ENCODE measurements at places on chromosomes 16 and 17.

DNA sequence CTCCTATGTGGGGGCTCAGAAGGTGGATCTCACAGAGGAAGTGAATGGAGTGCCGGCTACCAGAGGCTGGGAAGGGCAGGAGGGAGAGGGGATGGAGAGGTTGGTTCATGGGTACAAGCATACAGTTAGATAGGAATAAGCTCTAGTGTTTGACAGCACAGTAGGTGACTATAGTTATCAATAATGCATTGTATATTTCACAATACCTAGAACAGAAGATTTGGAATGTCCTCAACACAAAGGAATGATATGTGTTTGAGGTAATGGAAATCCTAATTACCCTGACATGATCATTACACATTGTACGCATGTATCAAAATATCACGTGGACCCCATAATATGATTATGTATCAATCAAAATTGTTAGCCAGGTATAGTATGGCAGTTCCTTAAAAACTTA, 38.9 kb upstream of the MED9 start:
- DNase-seq, result no peak

GRCh38 chr16:4661661-4662060, 31.7 kb upstream of the NUDT16L1 start:
- no peak for DNase-seq

DNA sequence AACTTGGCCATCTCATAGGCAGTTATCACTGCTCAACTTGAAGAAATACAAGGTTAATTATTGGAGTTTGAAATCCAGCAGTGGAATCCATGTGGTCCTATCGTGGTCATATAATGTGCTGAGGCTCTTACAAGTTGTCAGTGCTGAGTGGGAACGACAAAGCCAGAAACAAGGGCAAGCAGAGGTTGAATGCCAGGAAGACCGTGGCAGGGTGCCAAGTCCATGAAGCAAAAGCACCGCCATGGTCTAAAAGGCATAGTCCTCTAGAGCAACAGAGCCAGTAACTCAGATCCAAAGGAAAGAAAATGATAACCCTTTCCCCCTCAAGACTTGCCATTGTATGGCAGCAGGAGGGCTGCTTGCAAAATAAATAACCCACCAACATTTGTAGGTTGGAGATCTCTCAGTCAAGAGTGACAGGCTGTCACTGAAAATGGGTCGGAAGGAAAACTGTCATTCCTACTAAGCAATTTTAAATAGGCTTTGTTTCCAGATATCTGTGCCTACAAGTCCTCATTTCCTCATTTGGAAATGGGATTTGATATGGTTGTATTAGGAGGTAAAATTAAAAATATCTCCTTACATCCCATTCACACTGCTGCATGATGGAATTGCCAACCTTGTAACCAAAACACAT, 36.4 kb upstream of the HSBP1 start:
- DNase-seq, result no peak

DNA sequence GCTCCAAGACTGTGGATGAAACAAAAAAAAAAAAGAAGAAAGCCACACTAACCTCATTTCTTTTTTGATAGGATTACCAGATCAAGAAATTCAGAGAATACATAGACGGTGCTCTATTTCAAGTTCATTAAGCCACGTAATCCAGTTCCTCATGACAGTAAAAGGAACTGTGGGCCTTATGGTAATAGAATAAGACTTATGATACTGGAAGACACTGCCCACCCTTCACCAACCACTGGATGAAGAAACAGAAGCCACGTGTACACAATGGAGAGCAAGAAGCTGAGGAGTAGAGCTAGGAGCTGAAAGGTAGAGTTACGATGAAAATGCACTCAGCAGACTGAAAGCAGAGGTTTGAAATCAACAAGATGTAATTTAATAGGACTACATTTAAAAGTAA, 11.2 kb downstream of the NCBP3 start:
- no peak for DNase-seq

GRCh38 chr16:4140652-4141051, 24.4 kb upstream of the ADCY9 start:
- no peak for DNase-seq

DNA sequence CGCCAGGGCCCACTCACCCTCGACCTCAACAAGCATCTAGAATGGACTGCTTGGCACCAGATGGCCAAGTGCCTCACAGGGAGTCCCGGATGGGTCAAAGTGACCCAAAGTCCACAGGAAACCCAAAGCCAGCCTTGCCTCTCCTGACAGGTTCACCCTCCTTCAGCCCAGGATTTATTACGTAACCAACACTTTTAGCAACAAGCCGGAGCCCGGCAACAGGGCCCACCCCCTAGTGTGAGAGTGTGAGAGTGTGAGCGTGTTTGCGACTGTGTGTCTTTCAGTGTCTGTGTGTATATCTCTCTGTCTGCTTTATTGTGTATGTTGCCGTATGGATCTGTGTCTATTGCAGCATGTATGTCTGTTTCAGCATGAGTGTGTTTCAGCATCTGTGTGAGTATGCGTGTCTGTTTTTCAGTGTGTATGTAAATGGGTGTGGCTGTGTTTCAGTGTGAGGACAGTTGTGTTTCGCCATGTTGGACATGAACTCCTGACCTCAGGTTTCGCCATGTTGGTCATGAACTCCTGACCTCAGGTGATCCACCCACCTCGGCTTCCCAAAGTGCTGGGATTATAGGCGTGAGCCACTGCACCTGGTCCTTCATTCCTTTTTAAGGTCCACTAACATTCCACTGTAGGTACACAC, 13.7 kb upstream of the PEMT start:
- DNase-seq, result no peak

GRCh38 chr16:19883966-19884485, 622 bp downstream of the GPRC5B start:
- DNase-seq, result no peak

DNA sequence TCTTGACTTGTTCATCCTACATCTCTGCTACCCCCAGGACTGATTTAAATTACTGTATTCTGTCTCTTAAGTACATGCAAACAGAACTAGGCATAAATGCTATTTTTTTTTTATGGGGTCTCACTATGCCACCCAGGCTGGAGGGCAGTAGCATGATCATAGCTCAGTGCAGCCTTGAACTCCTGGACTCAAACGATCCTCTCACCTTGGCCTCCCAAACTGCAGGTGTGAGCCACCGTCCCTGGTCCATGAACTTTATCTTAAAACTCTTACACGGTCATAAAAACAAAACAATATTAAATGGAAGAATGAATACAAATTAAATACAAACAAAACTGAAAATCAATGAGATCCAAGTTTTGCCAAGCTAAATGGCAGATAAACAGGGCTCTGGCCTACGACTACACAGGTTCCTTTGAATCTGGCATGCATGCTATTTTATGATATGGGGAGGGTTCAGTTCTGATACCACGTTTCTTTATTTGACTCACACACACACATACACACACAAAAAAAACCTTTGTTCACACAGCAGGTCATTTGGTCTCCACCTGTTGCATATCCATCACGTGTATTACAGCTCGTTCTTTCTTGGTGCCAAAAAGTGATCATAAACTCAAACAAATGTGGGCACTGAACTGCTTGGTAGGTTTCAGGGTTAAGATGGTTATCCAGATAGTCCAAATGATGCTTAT, 1.1 kb upstream of the PKD1L3 start:
- DNase-seq, result no peak

GRCh38 chr17:58680038-58680369, 11.8 kb downstream of the TEX14 start:
- DNase-seq, result no peak

GRCh38 chr17:35082073-35082657, 18.7 kb upstream of the RFFL start:
- DNase-seq, result no peak

- DNase-seq, result no peak
These were observed 201.0 kb upstream of the WSCD1 start for GRCh38 chr17:5869041-5869745.

DNA sequence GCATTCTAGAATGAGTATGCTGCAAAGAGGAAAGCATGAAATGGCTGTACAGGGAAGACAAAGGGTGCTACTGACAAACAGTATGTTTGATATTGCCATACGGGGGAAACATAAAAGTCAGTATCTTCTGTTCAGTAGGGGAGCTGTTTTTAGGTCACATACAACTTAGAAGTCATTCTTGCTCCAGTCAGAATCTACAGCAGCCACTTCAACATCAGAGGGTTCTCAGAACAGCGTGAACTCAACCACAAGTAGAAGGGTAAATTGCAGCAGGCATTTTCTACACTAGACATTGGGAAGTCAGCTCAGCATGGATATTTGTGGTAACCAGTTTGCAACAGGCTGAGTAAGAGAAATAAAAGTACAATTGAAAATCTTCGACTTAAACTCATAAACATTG, 1241.8 kb upstream of the GOT2 start:
- DNase-seq, result no peak

DNA sequence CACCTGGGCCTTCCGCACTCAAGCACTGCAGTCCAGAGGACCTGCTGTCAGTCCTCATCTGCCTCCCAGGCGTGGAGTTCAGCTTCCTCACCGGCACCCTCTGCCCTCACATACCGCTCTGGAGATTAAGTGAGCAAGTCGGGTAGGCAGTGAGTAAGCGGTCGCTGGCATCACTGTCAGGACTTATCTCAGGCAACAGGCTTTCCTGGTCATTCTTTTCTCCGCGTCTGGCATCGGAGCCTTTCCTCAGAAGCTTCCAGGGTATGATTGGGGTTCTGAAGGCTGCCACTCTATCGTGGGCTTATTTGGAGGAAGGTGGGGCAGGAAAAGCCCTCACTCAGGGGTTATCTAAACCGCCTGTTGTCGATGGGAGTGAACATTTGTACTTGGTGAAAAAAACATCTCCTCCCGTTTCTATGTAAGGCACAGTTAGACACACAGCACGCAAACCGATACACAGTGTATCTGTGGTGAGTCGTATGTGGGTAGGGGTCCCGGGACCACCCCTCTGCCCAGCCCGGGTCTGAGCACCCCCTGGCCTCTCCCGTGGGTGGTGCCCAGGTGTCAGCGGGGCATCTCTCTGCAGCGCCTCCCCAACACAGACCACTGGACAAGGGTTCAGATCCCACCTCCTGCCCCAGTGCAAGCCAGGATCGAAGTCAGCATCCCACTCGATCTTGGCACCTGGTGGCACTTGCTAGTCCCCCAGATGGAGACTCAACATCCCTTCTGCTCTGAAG, 92.5 kb upstream of the PLCG2 start:
- no peak for DNase-seq

DNA sequence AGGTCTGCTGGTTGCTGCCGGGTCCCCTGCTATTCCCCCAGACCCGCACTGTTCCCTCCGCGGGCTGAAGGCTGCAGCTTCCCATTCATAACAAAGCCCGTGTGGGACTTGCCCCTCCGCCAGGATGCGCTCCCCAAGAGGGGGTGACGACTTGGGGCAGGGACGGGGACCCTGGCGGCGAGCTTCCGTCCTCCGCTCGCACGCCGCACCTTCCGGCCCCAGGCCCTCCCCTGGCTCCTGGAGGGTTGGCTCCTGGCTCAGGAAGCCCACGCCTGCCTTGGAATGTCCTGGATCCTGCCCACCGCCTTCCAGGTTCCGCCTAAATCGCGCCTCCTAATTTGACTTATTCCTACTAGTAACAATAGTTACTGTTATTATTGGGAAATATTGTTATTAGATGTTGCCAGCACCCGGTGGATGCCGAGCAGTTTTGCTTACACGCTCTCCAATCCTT, 1.1 kb upstream of the TFAP4 start:
- no peak for DNase-seq

GRCh38 chr16:70685938-70686375, at the start of gene MTSS2:
Gene MTSS2 (minus strand): TSS chr16:70686053. CDS start chr16:70685791, 262 bp downstream.
- no peak for DNase-seq

DNA sequence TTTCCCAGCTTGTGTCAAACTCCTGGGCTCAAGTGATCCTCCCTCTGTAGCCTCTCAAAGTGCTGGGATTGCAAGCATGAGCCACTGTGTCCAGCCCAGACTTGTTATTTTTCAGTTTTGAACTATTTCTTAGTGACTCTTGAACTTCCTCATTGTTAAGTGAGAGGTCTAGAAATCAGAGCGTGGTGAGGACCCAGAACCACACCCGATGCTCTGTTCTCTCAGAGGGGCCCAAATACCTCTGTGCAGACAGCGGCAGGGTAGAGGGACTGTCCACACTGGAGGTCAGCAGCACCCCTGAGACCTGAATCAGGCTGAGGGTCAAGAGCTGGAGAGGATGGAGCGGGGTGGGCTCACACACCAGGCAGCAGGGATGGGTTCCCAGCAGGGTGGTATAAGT, 47.7 kb upstream of the MEAK7 start:
- DNase-seq, result no peak

DNA sequence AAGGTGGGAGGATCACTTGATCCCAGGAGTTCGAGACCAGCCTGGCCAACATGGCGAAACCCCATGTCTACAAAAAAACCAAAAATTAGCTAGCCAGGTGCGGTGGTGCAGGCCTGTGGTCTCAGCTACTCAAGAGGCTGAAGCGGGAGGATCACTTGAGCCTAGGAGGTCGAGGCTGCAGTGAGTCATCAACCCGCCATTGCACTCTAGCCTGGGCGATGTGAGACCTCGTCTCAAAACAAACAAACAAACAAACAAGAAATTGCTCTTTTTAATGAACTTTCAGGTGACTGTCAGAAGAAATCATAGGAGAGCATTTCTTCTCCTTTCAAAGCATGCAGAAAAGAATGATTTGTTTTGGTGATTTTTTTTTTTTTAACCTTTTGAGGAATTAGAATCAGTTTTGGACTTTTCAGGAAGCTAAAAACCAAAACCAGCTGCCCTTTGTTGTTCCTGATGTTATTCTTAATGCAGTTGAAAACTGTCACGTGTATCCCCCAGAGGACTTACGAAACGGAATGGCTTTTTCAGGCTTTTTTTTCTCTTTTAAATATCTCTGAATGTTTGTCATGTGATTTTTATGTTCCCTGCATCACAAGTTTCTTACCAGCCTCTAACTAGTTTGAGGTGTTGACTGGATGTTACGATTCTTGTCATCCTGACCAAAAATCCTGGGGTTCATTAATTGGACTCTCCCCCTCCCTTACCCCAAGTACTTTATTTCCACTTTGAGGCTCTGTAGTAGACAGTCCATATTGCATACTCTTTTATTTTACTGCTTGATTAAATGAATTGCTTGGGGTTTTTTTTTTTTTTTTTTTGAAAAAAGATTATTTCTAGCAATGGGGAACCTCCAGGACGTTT, 34.1 kb downstream of the SNX29 start:
- DNase-seq, result no peak

- DNase-seq, result no peak
These were observed 70.3 kb upstream of the CA10 start for GRCh38 chr17:52228823-52229222.

All from activated CD8-positive, alpha-beta memory T cell treated with anti-CD3 and anti-CD28 coated beads for 1 hour (primary cell).